ENCODE measurements at places on chromosomes 16 and 17. TPM values are rescaled to one million over a fixed set of nuclear protein-coding genes. Genes with fewer than 3 reads are reported as not detected.

- DNase-seq: no peak
Measured at GRCh38 chr17:36578671-36579070, 13.0 kb upstream of the DHRS11 start.

The KRTAP17-1 gene
- total RNA-seq: not detected

- DNase-seq: no peak
Measured at GRCh38 chr17:31535581-31535981, 144.1 kb downstream of the RAB11FIP4 start.

GRCh38 chr16:50058091-50058771, 7.5 kb upstream of the HEATR3 start:
- no peak for DNase-seq

- no peak for DNase-seq
Measured at GRCh38 chr17:39239640-39240314, 14.0 kb upstream of the STAC2 start.

DNA sequence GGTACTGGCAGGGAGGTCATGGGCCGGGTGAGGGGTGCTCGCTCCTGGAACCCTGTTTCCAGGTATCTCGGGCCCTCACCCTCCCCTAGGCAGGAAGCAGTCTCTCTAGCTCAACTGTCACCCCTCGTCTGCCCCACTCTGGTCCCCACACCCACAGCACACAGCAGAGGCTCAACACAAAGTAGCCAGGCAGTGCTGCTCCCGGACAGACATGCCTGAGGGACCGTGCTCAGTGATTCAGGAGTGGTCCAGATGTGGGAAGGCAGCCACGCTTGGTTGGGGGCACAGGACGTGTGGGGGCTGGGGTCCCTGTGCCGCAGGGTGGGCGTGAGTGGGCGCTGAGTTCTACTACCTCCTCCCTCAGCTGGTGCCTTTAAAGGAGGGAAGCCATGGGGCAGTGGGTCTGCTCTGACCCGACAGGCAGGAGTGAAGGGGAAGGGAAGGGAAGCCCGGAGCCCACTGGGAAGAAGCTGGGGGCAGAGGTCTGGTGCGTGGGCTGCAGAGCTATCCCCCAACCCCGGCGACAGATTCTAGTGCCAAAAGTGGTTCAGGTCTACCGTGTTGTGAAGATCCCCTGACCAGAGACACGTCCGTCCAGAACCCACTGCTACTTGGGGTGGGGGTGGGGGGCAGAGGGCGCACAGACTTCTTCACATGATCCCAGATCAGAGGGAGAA, 11.8 kb downstream of the SLC16A3 start:
- DNase-seq: no peak

DNA sequence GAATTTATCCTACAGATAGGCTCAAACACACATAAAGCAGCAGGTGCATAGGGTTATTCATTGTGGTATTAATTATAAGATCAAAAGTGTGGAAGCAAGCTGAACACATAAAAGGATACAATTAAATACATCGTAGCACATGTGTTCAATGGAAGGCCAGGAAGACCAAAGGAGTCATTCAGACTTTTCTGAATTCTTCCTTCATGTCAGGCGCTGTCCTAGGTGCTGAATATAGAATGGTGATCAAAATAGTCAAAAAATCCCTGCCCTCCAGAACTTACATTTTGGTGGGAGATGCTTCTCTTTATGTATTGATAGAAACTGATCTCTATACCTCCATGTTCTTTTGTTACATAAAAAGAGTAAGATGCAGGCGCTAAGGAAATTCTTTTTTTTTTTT, 439.0 kb upstream of the ASIC2 start:
- no peak for DNase-seq

DNA sequence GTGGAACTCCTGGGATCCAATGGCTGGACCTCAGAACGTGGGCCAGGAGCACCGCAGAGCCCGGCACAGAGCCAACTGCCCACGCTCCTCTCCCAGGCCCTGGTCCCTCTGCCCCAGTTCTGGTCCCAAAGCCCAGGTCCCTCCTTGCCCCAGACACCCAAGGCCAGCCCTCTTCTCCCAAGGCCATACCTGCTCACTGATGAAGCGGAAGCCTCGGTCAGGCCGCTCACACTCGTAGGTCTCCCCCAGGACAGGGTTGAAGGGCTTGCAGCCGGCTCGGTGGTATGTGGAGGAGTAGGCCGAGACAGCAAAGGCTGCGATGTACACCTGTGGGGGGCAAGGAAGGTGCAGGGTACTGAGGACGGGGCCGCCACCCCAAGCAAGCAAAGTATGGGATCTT, 8.5 kb downstream of the OSBPL7 start:
- DNase-seq: no peak

DNA sequence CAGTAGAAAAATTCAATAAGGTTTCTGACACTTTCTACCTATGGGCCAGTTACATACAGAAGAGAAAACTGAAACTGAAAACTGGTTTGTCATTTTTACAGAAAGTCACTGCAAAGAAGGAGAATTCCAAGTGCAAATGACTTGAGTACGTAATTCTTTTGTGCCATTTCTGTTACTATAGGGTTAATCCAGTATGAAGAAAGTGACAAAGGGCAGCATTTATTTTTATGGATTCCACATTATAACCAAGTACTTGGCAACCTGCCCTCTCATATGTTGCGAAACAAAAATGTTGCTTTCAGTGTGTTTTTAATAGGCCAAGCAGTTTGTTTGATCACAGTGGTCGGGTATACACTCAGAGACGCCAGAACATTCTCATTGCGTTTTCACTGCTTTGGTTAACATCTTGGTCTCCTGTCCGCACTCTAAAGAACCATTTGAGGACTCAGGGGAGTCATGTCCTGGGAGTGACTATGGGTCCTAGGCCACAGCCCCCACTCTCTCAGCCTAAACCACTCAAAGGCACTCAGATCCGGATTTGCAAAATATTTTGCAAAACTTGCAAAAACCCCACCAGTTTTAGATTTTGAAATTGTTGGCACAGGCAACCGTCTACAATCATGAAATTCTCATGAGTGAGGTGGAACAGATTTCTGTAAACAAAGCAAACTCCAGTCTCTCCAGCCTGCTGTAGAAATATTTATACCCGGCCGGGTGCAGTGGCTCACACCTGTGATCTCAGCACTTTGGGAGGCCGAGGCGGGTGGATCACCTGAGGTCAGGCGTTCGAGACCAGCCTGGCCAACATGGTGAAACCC, 15.4 kb upstream of the HELZ start:
- DNase-seq: no peak

Measured in HT1080 (cell line).